ENCODE measurements at places on chromosomes 11 and 22.

DNA sequence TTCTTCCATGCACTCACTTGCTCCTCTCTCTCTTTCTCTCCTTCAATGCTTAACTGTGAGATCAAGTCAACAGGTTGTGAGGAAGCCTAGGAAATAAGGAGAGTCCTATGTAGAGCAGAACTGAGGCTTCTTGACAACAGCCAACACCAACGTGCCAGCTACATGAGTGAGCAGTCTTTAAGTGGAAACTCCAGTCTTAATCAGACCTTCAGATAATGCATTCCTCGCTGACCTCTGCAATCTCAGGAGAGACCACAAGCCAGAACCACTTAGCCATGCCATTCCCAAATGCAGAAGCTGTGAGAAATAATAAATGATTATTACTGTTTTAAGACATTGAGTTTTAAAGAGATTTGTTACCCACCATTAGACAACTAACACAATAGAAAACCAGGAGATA is 6.1 kb upstream of the TEAD1 start:
- no peak for DNase-seq

DNA sequence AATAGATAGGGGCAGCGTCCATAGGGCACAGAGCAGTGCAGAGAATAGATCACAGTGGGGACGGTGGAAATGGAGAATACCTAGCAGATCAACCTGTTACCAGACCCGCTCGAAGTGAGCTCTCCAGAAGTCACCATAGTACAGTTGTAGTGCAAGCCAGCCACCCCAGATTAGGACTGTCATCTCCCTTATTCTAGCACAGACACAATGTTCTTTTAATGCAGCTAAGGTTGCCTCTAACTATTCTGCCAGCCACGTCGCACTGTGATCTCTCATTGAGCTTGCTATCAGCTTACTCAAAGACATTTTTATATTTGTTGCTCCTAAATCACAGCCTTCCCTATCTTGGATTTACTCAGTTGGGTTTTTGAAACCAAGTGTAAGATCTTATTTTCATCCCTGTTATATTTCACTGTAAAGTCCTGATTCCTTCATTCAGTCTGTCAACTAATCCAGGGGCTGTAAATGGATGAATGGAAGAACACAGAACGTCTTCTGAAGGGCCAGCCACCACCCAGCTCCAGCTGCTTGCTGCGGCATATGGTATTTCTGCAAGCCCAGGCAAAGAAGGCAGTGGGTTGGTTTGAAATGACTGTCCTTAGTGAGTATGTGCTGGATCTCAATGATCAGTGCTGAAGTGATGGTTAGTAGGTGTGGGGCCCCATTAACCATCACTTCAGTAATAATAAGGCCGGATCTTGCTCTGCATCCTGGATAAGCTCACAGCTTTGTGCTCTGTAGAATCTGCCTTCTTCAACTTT is 3.4 kb downstream of the PARVA start:
- no peak for DNase-seq

DNA sequence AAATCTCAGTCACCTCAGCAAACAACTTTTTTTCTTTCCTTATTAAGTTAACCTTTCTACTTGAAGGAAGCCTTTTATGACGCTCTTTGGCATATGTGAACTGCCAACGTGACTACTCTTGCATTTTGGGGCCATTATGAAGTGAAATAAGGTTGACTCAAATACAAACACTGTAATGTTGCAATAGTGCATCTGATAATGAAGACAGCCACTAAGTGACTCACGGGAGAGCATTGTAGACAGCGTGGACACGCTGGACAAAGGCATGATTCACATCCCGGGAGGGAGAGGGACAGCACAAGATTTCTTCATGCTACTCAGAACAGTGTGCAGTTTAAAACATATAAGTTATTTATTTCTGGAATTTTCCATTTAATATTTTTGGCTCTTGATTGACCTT is 560.8 kb downstream of the ETS1 start:
- DNase-seq: no peak

- DNase-seq: no peak
Measured at GRCh38 chr11:105033343-105033742, 1.6 kb downstream of the CASP1 start.

- DNase-seq: no peak
Measured at GRCh38 chr11:793556-793955, 3.7 kb upstream of the CEND1 start.

- DNase-seq: no peak
Measured at GRCh38 chr22:27982630-27983180, 63.6 kb upstream of the PITPNB start.

DNA sequence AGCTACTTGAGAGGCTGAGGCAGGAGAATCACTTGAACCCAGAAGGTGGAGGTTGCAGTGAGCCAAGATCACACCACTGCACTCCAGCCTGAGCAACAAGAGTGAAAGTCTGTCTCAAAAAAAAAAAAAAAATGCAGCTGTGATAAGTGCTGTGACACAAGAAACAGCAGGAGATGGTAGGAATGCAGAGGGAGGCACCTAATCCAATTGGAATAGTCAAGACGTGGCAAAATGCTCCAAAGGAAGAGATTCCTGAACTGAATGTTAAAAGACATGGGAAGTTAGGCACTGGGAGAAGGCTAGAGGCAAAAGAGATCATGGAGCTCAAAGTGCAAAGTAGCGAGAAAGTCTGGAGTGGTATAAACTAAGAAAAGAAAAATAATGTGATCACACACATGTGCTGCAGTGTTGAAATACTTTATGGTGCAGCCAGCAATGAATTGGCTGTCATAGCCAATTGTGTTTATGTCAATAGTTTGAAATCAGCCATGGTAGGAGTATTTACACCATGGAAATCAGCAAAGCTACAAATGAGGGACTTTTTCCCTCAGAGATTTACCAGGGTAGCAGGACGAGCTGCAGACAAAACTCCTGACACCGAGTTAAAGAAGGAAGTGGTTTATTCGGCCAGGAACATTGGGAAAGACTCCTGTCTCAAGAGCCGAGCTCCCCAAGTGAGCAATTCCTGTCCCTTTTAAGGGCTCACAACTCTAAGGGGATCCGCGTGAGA is 40.9 kb upstream of the LIPT2 start:
- DNase-seq: no peak

GRCh38 chr11:30171661-30172060 is 59.2 kb upstream of the FSHB start:
- DNase-seq: no peak

DNA sequence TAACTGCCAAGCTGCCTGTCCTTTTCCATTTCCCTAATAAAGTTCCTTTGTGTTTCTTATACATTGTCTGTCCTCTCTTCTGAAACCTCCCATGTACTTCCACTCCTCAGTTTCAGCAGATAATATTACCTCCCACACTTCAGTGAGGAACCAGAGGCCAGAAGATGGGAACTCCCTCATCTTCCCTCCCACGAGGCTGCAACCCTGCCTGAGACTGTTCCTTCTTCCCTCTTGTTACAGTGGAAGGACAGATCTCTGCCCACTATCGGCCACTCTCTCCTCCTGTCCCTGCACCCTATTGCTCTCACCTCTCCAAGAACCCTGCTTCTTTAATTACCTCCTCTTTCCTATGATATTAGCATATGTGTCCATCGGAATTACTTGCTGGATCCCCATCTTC is 38.1 kb upstream of the SWAP70 start:
- no peak for DNase-seq

GRCh38 chr11:69662806-69663205 is 12.3 kb downstream of the LTO1 start:
- DNase-seq: no peak

GRCh38 chr11:116876656-116877055 is 39.2 kb upstream of the APOA1 start:
- no peak for DNase-seq

DNA sequence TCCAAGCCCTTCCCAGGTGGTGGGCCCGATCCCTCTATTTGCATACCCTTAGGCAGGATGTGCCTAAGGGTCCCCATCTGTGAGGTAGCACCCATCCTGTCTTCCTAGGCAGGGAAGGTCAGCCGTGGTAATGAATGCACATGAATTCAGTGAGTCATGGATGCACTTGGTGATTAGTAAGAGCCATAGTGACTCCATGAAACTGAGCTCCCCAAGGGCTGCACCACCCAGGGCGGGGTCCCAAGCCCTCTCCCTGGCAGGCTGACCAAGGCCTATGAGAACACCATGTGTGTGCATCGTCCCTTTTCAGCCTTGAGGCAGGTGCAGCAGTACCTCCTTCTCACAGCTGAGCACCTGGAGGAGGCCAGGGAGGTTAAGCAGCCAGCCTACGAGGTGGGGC is 15.6 kb upstream of the SUSD2 start:
- no peak for DNase-seq

GRCh38 chr22:41781507-41781906 is 19.0 kb upstream of the CCDC134 start:
- no peak for DNase-seq

DNA sequence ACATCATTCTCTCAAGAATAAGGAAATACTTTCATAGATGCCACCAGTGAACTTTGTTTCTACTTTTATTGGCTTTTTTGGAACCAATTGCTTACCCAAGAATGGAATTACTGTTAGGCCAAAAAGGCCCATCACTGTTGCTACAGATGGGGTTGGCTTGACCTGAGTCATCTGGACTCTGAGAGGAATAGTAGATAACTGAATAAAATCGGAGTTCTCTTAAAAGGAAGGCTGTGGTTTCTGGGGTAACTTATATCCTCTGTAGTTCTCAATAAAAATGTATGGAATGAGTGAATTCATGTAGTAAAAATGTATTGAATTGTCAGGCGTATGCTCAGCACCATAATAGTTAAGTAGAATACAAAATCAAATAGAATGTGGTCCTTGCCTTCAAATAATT is 56.6 kb downstream of the ARHGEF12 start:
- DNase-seq: no peak

DNA sequence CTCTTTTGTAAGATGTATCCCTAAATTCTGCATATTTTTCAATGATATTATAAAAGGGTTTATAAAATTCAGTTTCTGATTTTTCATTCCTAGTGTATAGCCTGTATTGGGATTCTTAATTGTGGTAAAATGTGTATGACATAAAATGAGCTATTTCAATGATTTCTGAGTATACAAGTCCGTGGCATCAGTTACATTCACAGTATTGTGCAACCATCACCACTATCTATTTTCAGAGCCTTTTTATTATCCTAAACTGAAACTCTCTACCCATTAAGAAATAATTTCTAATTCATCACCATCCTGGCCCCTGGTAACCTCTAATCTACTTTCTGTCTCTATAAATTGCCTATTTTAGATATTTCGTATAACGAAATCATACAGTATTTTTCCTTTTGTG is 39.8 kb downstream of the EIF3F start:
- DNase-seq: no peak

GRCh38 chr11:17613983-17614382 is 66.9 kb downstream of the OTOG start:
- no peak for DNase-seq

GRCh38 chr11:102452461-102453301 is at the start of gene TMEM123:
TSS of gene TMEM123 (minus strand) at chr11:102452765. CDS start at chr11:102452623, 142 bp downstream.
- peak; percentile 87 for DNase-seq

- DNase-seq: no peak
Measured at GRCh38 chr11:14073849-14074476, 111.4 kb downstream of the SPON1 start.

DNA sequence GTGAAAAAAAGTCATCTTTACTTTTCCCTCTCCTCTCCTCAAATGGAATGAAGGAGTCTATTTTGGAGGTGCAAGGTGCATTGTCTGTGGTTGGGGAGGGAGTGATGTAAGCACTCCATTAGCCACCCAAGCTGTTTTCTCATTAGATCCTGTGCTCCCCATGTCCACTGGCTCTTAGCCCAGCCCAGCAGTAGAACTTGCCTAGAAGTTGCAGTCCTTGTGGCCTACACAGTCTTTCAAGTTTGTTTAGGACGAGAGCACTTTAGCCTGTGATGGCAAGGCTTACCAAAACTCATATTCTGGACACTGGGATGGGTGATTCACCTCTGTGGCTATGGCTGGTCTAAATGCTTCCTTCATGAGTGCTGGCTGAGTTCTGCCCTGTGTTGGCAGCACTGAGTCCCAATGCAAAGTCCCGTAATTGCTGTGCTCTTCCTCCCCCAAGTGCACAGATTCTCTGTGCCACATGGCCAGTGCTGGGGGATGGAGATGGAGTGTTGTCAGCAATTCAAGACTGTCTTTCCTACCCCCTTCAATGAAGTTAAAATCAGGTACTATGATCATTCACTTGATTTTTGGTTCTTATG is 15.8 kb downstream of the SLC22A25 start:
- no peak for DNase-seq

GRCh38 chr11:59800390-59801025 is 10.1 kb downstream of the MRPL16 start:
- DNase-seq: no peak

- no peak for DNase-seq
Measured at GRCh38 chr22:20032407-20032991, 11.6 kb downstream of the TANGO2 start.

- no peak for DNase-seq
Measured at GRCh38 chr11:115930291-115930690, 426.1 kb upstream of the CADM1 start.

GRCh38 chr22:26544489-26544888 is 32.2 kb upstream of the TFIP11 start:
- no peak for DNase-seq

GRCh38 chr11:103881584-103881983 is 154.9 kb upstream of the DDI1 start:
- DNase-seq: no peak

GRCh38 chr11:126194121-126194543 is 17.3 kb downstream of the RPUSD4 start:
- DNase-seq: no peak

GRCh38 chr11:86664930-86665329 is 7.5 kb downstream of the ME3 start:
- no peak for DNase-seq

DNA sequence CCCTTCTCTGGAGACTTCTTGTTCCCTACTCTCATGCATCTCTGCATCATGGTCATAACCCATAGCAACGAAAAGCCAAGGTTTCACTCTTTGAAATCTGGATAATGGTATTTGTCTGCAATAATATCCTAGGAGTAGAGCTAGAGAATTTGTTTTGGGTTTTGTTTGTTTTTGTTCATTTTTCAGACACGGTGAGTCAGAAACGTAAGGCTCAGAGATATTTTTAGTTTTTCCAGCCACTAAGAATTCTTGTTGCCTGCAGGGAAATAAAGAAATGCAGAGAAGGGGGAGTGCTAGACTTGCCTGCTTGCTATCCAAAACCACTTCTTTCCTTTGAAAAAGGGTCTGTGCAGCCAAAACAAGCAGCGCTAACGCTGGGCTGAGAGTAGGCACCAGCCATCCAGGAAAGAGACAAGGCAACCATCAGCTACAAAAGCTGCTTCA is 26.0 kb downstream of the POU2AF3 start:
- no peak for DNase-seq

- DNase-seq: peak; percentile 8
Measured at GRCh38 chr11:59783632-59784090, 26.9 kb downstream of the MRPL16 start.

GRCh38 chr11:108466405-108466804 is 924 bp downstream of the C11orf65 start:
- DNase-seq: no peak

Measured in T-helper 2 cell treated with Interferon-gamma antibody and Interleukin-4, amounts not matched to agents 5 μg/mL and 100 μg/mL, for 36 hours (primary cell).